ENCODE measurements at places on chromosomes 13 and 19. TPM values are rescaled to one million over a fixed set of nuclear protein-coding genes. Genes with fewer than 3 reads are reported as not detected.

The KIR3DL1 gene
- not detected for total RNA-seq

The CLDND2 gene
- total RNA-seq = not detected

The KANK3 gene
- total RNA-seq = 0.87 TPM

DNA sequence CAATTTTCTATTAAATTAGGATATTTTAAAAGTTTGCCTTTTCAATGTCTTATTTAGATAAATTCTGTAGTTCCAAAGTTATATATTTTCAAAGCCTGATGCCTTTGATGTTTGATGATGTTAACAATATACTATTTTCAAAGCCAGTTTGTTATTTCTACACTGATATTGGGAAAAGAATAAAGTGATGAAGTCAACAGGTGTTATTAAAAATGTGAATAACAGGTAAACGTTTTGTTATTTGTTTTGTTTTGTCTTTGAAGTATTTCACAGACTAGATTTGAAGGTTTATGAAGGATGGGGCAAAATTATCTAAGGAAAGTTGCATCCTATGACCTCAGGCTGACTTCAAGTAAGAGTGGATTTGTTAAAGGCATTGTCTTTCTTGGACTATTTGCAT lies 33.1 kb upstream of the ZNF420 start:
- DNase-seq = no peak
- H3K4me3 ChIP-seq = no peak overlapping the region
- no peaks in the 10 kb centered on the region for H3K27me3 ChIP-seq

GRCh38 chr13:76769271-76769791 lies 116.9 kb downstream of the KCTD12 start:
- no peaks in the 10 kb centered on the region for H3K27me3 ChIP-seq
- H3K4me3 ChIP-seq = no peak overlapping the region

DNA sequence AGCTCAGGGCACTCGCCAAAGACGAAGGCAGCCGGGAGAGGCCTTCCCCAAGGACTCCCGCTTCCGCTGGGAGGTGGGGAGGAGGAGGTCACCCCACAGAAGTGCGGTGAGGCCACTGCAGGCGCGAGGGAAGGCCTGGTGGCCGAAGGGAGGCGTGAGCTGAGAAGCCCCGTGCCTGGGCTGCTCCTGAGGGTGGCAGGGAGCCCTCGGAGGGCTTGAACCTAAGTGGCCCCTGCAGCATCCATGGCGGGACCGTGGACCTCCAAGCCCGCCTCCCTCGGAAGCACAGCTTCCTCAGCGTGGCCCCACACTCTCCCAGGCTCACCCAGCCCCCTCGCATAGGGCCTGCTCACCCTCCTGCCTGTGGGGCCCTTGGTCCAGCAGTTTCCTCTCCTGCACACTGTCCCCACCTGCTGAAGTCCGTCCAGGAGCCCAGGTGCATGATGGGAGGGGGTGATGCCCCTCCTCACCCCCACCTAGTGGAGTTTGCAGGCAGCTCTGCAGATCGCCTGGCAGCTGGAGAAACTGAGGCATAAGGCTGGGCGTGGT lies 25.9 kb downstream of the EFNA2 start:
- H3K4me3 ChIP-seq = no peak overlapping the region
- H3K36me3 ChIP-seq = no peaks in the 10 kb centered on the region
- no peaks in the 10 kb centered on the region for H3K27me3 ChIP-seq

- H3K27me3 ChIP-seq = no peaks in the 10 kb centered on the region
- no peak overlapping the region for H3K27ac ChIP-seq
- DNase-seq = no peak
- no peaks in the 10 kb centered on the region for H3K4me1 ChIP-seq
These were observed 227.2 kb downstream of the FOXO1 start for GRCh38 chr13:40438999-40439797.

GRCh38 chr13:23684647-23685046 lies 114.4 kb downstream of the TNFRSF19 start:
- no peak for DNase-seq
- H3K4me1 ChIP-seq = peaks cover 11% of the 10 kb centered on the region
- no peak overlapping the region for H3K4me3 ChIP-seq
- no peaks in the 10 kb centered on the region for H3K27me3 ChIP-seq
